MM.1S (cell line): ENCODE measurements at places on chromosomes 6 and 20.
A peak's percentile ranks its signal among the peaks of the same experiment; 100 is the strongest.

DNA sequence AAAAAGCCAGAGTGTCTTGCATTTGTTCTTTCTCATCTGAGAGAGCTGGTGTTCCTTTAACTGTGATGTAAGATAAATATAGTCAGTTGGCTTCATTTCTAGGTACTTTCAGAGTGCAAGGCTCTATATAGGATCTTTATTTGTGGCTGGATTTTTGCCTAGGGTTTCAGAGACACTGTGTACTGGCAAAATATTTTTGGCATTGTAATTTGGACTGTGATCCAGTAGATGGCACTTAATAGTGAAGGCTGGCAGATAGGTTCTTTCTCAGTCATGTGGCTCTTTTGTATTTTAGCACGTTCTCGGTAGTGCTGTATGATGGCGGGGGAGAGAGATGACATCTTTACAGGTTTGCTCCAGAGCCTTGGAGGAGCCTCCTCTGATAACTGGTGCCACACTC, 26.8 kb upstream of the SLC35B3 start:
- DNase-seq = no peak

- no peak for DNase-seq
Measured at GRCh38 chr20:6590891-6591637, 176.4 kb upstream of the BMP2 start.

- DNase-seq = no peak
Measured at GRCh38 chr6:157253699-157254098, 69.6 kb downstream of the TMEM242 start.

DNA sequence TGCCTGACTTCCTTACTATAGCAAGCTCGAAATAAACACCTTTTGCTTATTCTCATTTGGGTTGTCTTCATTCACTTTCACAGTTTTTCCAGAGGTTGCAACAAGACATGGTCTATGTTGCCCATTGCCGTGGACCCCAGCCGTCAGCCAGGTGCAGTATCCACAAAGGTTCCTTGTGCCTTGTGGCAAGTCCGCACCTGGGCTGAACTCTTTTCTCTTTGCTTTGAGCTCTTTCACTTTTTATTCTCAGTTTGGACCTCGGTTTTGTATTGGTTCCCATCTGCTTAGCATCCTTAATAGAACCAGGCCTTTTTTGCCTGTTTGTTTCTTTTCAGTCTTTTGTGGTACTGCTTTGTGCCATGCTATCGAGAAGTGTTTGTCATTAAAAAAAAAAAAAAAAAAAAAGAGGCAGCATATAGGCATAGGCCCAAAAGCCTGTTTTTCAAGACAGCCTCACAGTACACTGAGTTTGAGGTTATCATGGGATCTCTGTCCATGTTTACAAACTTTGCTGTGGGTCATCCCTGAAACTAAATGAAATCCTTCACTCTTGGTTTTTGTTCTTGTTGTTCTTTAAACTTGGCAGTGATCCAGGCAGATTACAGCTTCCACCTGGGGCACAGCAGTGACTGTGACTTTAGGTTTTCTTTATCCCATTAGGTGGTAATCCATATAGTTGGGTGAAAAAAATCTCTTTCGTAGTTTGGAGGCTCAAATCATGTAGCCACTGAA, 33.3 kb downstream of the GSTA3 start:
- DNase-seq = peak; percentile 81

- DNase-seq = no peak
Measured at GRCh38 chr6:16982807-16983206, 119.0 kb upstream of the STMND1 start.

GRCh38 chr6:31142361-31142761, 3.5 kb upstream of the PSORS1C2 start:
- DNase-seq = no peak

DNA sequence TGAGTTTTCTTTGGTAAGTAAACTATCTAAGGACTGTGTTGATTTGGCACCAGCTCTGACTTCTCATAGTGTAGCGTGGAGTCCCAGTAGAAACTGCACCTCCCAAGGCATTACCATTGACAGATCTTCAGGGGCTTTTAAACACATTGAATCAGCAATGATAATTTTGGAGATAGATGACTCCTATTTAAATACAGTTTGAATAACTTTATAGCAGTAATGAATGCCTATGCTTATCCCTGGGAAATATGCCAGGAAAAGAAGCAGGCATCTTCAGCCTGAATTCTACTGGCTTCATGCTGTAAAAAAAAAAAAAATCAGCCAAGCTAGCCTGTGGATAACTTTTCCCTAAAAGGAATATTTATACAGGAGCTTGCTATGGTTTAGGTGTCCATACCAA, 895.9 kb downstream of the EYS start:
- DNase-seq = no peak

DNA sequence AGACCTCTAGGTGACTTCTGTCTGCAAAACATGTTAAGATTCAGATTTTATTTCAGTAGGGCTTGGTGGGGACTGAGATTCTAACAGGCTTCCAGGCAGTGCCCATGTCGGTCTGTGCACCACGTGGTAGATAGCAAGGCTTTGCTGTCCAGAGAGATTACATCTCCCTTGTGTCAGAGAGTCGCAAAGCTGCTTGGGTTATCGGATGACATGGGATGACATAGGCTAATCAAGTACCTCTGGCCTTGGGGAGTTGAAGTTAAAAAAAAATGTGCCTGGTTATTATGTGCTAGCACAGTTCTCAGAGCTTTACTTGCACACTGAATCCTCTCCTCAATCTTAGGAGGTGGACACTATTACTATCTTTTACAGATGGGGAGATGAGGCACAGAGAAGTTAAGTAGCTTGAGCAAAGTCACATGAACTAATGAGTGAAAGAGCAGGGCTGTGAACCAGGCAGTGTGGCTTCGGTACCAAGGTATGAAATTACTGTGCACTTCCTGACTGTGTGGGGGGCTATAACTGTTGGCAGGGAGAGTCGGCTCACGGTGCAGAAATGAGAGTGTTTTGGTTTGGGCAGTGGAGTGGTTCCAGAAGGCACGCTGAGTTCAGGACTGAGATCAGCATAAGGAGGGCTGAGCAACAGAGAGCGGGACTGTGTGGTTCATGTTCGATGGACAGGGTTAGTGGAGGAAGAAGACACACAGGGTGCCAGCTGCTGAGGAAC, 41.1 kb downstream of the FARS2 start:
- no peak for DNase-seq

GRCh38 chr6:129513471-129513870, 196.5 kb downstream of the ARHGAP18 start:
- no peak for DNase-seq

GRCh38 chr6:84582997-84583396, 181.4 kb downstream of the TBX18 start:
- DNase-seq = no peak

DNA sequence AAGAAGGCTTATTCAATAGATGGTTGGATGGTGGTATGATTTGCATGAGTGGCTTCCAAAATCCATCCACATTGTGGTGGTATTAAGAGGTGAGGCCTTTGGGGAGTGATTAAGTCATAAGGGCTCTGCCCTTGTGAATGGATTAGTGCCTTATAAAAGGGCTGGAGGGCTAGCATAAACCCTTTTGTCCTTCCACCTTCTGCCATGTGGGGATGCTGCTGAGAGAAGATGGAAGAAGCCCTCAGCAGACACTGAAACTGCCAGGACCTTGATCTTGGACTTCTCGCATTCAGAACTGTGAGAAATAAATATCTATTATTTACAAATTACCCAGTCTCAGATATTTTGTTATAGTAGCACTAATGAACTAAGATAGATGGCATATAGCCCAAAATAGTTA, 27.8 kb upstream of the SRPK1 start:
- peak; percentile 11 for DNase-seq

- no peak for DNase-seq
Measured at GRCh38 chr6:168746013-168746412, 305.0 kb downstream of the SMOC2 start.

GRCh38 chr6:114997813-114998292, 655.0 kb upstream of the HS3ST5 start:
- DNase-seq = peak; percentile 34

DNA sequence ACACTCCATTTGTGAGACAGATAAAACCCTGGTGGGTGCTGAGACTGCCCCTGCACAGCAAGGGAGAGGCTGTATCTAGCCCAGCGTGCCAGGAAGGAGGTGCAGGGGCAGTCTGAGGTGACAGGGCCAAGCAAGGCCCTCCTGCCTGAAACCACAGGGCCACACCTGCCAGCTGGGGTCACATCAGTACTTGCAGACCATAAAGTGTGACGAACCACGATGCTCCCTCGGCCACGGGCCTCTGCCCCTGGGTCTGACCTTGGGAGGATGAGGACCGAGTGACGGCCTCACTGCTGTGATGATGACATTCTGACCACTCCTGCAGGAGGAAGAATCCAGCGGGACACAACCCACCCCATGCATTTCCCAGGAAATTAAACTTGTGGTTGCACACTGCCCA, 75.1 kb downstream of the NINL start:
- DNase-seq = no peak

DNA sequence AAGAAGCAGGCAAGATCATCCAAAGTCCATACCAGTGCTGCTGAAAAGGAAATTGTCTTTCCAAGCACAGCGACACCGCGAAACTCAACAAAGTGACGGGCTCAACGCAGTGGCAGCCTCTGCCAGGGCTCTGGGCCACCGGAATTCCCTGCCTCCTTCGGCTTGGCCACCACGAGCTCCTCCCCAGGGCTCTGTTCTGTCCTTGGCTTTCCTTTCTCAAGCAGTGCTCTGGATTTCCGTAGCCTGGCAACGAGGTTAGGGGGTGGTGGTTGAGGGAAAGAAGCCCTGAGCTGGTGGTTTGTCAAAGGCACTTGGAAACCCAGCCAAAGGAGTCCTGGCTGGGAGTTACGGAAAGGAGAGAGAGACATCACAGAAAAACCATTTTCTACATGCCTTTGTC, 31.2 kb downstream of the PRR18 start:
- no peak for DNase-seq

GRCh38 chr6:158861686-158862381, 42.7 kb upstream of the EZR start:
- no peak for DNase-seq

DNA sequence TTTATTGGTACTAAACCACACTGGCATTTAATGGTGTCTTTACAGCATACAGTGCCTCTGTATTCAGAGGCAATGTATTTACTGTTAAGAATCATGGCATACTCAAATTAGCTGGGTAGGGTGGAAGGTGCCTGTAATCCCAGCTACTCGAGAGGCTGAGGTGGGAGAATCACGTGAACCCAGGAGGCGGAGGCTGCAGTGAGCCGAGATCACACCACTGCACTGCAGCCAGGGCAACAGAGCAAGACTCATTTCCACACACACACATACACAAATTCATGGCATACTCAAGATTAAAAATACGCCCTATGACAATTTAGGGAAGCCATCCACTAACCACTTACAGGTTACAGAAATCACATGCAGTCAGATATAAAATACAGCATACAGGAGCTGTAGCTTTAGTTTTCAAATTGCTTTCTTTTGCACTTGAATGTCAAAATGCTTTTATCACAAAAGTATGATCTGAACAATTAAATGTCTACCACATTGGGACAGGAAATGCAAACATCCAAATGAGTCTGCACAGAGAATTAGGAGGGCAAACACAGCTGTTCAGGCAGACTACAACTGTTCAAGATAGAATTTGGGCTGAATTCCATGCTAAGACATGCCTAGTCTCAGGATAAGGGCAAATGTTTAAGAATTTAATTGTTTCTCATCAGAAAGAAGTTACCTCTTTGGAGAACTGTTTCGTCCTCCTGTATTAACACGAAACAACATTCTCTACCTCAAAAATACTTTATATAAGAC, 36.4 kb downstream of the CSNK2A1 start:
- no peak for DNase-seq

DNA sequence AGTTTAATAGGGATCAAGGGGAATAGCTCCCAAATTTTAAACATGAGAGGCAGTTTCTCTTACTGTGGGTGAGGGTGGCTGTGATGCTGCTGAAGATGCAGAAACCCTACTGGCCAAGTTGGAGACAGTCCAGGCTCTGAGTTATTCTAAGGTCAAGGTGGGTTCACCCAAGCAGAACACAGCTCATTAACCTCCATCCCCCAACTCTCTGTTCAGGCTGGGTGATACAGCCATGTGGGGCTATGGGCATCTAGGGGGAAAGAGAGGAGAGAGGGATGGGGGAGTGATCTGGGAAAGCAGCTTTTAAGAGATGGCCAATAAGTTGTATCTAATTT, 18.9 kb upstream of the TRAM2 start:
- no peak for DNase-seq

DNA sequence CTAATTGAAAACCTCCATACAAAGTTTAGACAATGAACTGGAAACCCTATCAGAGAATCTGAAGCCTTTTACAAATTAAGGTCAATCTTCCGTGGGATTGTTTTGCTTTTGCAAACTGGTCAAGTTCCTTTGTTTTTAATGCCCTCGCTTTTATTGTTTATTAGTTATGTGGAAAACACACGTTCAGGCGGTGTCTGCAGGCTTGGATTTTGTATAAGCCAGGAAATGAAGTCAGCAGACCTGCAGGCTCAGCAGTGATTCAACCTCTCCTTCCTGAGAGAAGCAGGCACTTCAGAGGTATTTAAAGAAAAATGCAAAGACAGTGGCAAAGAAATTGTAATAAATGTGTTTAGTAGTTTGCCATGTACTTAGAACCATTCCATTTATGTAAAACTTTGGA, 103.4 kb upstream of the PDE10A start:
- DNase-seq = peak; percentile 17

GRCh38 chr6:53281518-53282215, 67.1 kb downstream of the ELOVL5 start:
- DNase-seq = peak; percentile 50

- DNase-seq = no peak
Measured at GRCh38 chr6:35054106-35054742, 86.9 kb downstream of the TCP11 start.

DNA sequence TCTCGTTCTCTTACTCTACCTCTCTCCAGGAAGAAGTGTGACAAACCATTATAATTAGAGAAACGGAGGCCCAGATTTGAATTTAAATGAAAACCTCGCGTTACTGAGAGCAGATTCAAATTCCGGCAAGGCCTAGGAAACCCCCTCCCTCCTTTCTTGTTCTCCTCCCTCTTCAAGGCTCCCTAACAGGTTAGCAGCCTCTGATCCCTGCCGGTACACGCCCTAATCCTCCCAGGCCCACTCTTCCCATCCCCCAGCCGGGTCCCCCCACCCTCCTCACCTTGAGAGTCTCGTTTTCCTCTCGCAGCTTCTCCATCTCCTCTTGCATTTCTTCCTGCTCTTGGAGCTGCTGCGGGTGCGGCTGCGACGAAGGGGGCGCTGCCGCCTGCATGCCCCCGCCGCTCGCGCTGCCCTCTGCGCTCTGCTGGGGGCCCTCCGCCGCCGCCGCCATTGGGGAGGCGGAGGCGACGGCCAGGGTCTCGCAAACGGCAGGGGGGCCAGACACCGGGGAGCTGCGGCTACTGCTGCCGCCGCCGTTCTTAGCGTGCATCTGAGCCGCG, 3.8 kb downstream of the MTCL3 start:
- no peak for DNase-seq
